Activated CD8-positive, alpha-beta memory T cell treated with anti-CD3 and anti-CD28 coated beads for 24 hours (primary cell): ENCODE measurements at places on chromosomes 1 and 21.

- DNase-seq = no peak
These were observed 109.8 kb upstream of the HNRNPU start for GRCh38 chr1:244974106-244974505.

DNA sequence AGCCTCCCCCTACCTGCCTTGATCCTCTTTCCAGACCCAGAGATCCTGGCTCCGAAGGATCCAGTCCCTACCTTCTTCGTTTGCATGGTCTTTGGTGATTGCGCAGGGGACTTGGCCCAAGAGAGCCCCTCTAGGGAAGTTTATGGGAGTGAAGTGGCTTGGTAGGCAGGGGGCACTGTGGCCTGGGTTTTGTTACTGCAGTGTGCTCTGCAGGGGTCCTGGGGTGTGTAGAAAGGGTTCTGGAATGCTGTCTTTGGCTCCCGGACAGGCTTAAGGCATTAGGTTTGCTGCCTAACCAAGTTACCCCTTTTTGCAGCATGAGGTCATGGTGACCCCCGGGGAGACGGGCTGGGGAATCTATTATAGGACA, 3.8 kb downstream of the ATP8B2 start:
- DNase-seq = no peak

DNA sequence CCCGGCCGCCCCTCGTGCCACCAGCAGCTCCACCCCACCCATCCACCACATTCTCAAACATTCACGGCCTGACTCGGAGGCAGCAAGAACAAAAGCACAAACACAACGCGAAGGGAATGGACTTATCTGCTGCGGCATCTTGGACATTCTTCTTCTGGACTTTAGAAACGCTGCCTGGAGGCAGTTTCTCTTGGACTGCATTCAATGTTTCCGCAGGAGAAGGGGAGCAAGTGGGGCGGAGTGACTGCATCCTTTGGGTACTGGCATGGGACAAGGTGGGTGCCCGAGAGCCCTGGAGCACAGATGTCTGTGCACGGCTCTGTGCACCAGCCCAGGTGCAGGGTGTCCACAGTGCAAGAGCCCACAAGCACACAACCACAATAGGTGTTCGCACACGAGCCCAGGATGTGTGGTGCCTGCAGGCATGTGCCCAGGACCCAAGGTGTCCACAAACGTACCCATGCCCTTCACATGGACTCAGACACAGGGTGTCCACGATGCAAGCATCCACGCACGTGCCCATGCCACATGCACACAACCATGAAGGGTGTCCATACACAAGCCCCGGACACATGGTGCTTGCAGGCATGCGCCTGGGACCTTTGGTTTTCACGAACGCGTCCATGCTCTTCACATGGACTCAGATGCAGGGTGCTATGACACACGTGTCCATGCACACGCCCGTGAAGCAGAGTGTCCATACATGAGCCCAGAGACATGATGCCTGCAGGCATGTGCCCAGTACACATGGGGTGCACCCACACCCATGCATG, 53.6 kb downstream of the WNT9A start:
- DNase-seq = peak; percentile 40

DNA sequence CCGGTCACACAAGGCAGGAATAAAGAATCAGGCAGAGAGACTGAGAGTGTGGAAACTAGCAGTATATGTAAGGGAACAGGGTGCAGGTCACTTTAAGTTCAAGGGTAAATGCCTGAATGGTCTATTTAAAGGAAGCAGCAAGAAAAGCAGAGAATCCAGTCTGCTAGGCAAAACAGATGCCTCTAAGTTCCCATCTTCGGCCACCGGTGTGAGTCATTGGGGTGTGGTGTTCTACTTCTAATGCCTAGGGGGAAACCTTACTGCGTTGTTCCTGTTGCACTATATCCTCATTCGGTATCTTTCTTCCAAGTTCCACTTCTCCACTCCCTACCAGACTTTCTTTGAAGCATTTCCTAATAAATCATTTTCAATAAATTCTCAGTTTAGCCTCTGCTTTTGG, 259.9 kb downstream of the HHIPL2 start:
- DNase-seq = no peak

GRCh38 chr1:156884560-156885184, 8.8 kb upstream of the PEAR1 start:
- no peak for DNase-seq

DNA sequence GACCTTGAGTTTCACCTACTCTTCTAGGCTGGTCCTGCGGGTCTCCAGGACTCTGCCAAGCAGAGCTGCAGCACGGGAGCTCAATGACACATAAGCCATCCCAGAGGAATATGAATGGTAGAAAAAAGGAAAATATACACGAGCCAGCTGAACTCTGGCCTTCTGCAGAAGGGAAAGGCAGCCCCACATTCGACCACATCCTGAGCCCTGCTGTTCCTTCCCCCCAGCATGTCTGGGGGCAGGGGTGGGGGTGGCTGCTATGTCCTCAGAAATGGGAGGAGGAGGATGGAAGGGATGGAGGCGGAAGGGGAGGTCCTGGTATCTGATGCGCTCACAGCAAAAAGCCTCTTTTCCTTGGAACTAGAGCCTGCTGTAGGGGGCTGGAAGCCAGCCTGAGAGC, 12.1 kb upstream of the KDF1 start:
- no peak for DNase-seq

DNA sequence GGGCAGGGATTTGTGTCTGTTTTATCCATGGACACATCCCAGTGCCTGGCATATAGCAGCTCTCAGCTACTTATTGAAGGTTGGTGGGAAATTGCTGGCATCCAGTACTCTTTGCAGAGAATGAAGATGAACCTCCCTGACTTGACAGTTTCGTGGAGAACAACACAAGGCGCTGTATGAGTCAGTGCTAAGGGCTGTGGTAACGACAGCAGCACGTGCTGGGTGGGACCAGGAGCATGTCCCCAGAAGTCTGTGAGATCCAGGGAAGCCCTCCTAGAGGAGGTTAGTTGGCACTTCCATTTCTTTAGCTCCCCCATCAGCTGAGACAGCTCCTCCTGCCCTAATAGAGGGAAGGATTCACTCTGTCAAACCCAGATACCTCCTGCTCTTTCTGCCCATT, 25.9 kb upstream of the IL19 start:
- DNase-seq = no peak

- DNase-seq = no peak
These were observed 4.8 kb downstream of the FAM131C start for GRCh38 chr1:16068356-16069270.

- DNase-seq = no peak
These were observed 471.2 kb upstream of the RUNX1 start for GRCh38 chr21:35520302-35520701.

DNA sequence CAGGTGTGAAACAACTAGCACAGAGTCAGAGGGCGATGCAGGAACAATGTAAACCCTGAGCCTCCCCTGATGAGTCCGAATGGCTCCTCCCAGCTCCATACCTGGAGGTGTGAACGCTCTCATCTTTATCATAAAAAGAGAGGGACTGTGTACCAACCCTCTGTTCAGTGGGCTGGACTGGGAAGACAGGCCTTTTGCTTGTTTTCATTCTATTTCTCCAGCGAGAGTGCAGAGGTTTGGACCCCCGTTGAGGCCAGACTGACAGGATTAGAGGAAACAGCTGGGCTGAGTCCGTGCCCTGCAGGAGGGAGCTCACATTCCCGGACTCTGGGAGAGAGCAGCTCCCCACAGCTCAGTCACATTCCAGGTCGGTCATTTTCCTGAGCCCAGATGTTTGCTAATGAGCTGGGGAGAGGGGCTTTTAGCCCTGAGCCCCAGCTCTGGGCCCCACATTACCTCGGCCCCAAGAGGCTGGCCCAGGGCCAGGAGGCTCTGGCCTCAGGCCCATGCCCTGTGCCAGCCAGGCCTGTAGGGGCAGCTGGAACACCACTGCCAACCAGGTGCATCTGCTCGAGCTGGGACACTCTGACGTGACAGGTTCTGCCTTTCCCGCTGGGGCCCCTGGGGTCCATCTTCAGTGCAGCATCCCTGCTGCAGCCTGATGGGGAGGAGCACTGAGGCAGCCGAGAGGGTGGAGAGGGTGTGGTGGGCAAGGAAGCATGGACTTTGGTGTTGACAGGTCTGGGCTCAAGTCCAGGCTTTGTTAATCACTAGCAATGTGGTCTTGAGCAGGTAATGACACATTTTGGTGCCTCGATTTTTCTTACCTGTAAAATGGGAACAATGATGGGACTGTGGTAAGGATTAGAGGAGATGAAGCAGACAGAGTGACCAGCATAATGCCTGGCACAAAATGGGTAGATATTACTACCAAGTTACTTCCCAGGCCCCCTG, 3.5 kb upstream of the NBL1 start:
- no peak for DNase-seq

GRCh38 chr1:12179111-12179519, 12.3 kb downstream of the TNFRSF1B start:
- peak; percentile 88 for DNase-seq

DNA sequence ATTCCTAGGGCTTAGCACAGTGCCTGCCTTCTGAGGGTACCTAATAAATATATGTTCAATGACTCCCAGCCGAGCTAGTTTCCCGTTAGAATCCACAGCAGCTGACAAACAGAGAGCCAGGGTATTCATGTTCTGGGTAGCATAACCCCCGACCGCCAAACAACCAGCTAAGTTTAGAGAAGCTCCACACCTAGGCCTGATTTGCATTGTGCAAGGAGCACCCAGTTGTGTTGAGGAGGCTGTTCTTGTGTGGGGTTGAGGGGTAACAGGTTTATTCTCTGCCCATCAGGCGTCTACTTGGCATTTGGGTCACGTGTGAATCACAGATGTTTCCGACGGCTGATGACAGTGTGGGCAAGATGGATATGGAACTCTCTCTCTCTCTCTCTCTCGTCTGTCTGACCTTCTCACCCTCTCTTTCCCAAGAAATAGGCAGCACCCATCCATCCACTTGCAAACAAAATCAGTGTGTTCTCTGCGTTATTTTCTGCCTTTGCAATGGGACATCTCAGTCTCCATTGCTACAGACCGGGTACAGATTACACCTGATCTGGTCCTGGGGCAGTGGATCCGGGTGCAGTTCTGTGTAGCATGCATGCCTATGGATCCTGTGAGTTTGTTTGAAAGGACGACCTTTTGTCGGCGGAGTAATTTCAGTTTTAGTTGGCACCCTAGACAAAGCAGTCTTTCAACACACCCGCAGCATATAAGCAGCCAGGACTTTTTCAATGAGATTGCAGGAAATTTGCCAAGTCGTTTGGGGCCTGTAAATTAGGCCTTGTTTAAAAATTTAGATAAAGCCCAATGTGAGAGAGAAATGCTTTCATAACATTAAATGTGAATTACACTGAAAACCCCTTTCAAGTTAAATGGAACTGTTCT, 29.4 kb downstream of the KAZN start:
- DNase-seq = no peak

DNA sequence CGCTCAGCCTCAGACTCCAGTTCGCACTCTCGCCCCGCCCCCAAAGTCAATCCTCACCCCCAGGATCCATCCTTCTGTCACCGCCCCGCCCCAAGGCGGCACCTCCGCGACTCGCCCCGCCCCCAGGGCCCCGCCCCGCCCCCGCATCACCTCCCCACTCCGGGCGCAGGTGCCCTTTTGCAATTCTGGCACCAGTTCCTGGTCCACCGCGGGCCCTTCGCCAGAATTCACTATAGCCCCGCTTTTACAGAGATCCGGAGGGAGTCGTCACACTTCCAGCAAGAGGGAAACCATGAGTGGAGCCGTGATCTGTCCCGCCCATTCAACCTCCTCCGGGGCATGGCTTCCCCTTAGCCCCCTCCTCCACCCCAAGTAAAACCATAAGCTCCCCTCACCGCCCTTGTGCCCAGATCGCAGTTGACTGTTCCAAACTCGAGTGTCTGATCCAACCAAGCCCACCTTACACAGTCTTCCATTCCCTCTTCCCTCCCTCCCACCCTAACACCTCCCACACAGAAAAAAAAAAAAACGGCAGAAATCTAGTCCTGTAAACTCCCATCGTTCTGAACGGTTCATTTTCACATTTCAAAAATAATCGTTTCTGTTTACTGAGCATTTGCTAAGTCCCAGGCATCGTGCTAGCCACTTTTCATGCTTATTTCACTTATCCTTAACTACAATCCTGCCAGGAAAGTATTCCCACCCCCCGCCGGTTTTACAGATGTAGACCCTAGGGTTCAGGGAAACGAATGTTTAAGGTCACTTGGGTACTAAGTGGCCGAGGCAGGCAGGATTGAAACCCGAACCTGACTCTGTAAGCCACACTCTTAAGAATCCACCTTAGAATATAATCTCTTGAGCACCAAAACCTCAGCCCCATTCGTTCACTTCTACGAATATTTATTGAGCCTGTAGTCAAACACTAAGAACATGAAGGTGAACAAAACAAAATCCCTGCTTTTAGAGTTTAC, 1.3 kb upstream of the DNAJC16 start:
- DNase-seq = peak; percentile 100

- DNase-seq = no peak
These were observed 82.9 kb downstream of the GALNT2 start for GRCh38 chr1:230149751-230150584.

GRCh38 chr1:207336559-207337467, 15.3 kb downstream of the CD55 start:
- DNase-seq = peak; percentile 72

DNA sequence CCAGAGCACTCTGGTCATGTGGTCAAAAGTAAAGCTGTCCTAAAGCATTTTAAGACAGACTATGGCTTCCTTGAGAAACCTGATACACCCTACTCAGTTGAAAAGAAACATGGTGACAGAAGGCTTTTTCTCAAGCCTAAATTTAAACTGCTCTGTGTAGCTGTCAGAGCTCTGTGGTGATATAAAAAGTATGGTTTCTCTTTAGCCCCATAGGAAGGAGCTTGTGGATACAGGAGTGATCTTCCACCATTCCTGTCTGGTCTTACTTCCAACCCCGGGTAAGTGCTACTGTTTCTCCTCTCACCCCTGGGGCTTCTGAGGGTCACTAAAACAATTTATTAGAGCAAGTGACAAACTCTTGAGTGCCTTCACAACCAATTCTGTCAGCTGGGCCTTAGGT, 8.5 kb downstream of the TP53BP2 start:
- no peak for DNase-seq

DNA sequence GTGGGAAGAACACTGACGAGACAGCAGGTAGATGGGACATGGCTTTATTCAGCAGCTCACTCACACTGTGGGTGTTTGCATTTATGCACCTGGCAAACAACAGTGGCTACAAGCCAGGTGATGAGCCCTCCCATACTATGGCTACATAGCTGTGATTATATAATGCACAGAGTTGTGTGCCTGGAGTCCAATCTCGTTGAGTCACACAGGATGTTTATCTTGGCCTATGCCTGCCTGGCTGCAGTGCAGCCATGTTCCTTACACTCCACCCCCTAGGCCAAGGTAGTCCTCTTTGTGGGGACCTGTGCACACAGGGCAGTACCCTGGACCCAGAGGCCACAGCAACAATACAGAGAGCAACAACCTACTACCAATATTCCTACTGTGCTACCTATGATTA, 1643.8 kb downstream of the MRPL39 start:
- DNase-seq = no peak

DNA sequence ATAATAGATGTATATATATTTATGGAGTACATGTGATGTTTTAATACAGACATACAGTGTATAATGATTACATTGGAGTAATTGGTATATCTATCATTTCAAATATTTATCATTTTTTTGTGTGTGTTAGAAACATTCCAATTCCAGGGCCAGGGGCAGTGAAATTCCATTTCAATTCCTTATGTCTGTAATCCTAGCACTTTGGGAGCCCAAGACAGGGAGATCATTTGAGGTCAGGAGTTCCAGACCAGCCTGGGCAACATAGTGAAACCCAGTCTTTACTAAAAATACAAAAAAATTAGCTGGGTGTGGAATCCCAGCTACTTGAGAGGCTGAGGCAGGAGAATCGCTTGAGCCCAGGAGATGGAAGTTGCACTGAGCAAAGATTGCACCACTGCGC, 30.4 kb upstream of the PDC start:
- DNase-seq = no peak
